ENCODE measurements at places on chromosomes 3 and 15.

DNA sequence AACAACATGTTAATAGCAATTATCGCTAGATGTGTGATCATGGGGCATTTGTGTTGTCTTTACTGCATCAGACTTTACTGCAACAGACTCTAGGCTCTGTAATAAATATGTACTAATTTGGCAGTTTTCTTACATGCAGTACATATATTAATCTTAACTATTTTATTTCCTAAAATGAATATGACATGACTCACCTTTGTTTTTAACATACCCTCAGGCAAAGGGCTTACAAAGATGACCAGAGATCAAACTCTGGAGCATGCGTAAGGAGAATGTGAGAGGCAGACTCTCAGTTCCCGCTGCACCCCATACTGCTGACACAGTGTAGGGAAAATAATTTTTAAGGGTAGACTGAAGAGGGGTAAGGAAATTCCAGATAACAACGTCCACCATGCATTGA lies 7.2 kb upstream of the FAM174B start:
- DNase-seq, result no peak

DNA sequence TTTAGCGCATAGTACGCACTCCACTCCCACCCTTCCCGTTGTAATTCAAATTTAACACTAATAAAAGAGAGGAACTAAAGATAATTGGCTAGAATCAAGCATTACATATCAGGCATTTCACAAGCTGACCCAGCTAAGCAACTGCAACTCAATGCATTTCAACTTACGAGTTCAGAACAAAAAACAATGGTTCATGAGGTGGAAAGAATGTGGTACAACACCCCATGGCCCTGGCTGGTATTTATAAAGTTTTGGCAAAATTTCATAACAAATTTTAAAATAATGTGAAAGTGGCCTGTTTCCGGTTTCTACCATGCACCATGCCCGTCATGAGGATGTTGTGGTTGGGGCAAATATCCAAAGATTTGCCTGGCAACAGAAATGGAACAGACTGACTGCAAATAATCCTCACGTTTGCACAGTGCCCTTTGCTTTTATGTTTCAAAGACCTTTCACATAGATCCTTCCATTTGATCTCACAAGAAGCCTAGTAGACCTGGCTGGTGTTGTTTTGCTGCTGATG lies 455.3 kb upstream of the NR2F2 start:
- no peak for DNase-seq

GRCh38 chr3:73529308-73530021 lies 95.3 kb downstream of the PDZRN3 start:
- DNase-seq, result no peak

DNA sequence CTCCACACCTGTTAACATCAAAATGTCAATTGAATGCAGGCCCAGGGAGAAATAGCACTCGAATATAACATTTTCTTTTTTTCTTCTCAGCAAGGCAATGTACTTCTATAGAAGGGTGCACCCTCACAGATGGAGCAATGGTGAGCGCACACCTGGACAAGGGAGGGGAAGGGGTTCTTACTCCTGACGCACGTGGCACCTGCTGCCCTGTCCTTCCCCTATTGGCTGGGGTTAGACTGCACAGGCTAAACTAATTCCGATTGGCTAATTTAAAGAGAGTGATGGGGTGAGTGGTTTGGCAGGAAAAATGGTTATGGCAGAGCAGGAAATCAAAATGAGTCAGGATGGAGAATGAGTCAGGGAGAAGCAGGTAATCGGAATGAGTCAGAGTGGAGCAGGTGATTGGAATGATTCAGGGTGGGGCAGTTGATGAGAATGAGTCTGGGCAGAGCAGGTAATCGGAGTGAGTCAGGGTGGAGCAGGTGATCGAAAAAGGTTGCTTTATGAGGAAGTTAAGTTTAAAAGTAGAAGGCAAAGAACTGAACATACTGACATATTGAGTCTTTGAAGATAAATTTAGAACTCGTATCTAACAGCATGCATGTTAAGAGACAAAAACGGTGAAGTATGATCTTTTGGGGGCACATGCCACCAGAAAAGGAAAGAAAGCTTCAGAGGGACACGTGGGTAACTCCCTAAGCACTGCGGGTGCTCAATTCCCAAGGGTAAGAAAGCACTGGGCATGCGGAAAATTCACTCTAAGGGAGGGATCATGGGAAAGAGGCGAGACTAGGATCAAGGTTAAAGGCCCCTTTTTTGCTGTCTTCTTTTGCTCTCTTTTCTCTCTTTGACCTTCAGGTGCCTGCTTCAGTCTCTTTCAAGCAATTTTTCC lies 72.9 kb upstream of the GALNT15 start:
- DNase-seq, result no peak

GRCh38 chr3:4235690-4236089 lies 67.5 kb upstream of the SETMAR start:
- no peak for DNase-seq

- no peak for DNase-seq
Observed at GRCh38 chr3:96631050-96631449, 183.3 kb upstream of the EPHA6 start.

- DNase-seq, result no peak
Observed at GRCh38 chr3:122260206-122260605, 64.8 kb upstream of the CSTA start.

DNA sequence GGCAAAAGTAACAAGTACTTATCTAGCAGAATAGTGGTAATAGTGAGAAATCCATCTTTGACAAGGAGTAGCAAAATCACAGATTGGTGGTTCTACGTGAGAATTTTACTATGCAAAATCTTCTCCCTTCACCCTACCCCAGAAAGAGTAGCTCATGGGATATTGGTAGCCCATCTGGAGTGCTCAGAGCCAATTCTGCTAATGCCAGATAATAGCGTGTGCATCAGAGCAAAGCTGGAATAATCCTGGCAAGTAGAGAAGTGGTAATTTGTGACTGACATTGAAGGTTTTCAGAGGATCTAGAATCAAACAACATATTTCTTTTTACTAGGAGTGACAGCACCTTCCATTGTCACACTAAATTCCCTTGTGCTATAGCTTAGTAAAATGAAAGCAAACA lies 192.9 kb downstream of the ZBBX start:
- DNase-seq, result no peak

- no peak for DNase-seq
Observed at GRCh38 chr3:185984203-185984602, 46.4 kb upstream of the TRA2B start.

GRCh38 chr3:138047596-138048158 lies 37.7 kb downstream of the CLDN18 start:
- no peak for DNase-seq

DNA sequence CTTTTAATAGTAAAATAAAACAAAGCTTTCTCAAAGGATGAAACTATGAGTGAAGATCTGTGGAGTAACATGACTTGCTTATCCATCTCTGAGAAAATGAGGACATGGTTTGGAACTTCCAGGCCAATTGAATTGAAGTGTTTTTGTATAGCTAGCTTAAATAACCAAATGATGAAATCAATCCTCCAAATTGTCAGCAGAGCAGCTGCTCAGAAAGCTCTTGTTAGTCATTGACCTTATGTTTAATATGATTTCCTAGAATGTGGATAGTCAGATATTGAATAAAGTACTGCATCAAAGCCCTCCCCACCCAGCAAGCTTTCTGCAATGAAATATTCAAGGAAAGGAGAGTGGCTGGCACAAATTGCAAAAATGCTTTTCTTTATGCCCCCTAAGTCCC lies 437.2 kb downstream of the MFSD1 start:
- no peak for DNase-seq

GRCh38 chr3:164094546-164094945 lies 983.8 kb downstream of the SI start:
- no peak for DNase-seq

Measured in activated naive CD4-positive, alpha-beta T cell treated with Interleukin-2 at 50 U/mL for 16 hours (primary cell).